ENCODE measurements at places on chromosomes 4 and X.

- peaks cover 22% of the 10 kb centered on the region for H3K4me1 ChIP-seq
- no peaks in the 10 kb centered on the region for H3K27me3 ChIP-seq
- no peaks in the 10 kb centered on the region for H3K36me3 ChIP-seq
- peak overlapping the region; percentile 63 for H3K4me3 ChIP-seq
- DNase-seq: peak; percentile 72
Measured at GRCh38 chrX:40266490-40267333, 169.0 kb upstream of the BCOR start.

- H3K27ac ChIP-seq: no peak overlapping the region
- no peaks in the 10 kb centered on the region for H3K27me3 ChIP-seq
- peak; percentile 40 for DNase-seq
- no peak overlapping the region for H3K4me3 ChIP-seq
- no peaks in the 10 kb centered on the region for H3K4me1 ChIP-seq
- no peaks in the 10 kb centered on the region for H3K36me3 ChIP-seq
Measured at GRCh38 chr4:104064646-104065577, 345.1 kb upstream of the TACR3 start.

GRCh38 chrX:819684-820083, 189.1 kb downstream of the SHOX start:
- no peak overlapping the region for H3K27ac ChIP-seq
- no peaks in the 10 kb centered on the region for H3K27me3 ChIP-seq
- no peaks in the 10 kb centered on the region for H3K36me3 ChIP-seq

GRCh38 chr4:140603286-140603685, 34.5 kb upstream of the UCP1 start:
- H3K4me3 ChIP-seq: no peak overlapping the region
- DNase-seq: no peak
- no peak overlapping the region for H3K27ac ChIP-seq
- no peaks in the 10 kb centered on the region for H3K36me3 ChIP-seq
- no peaks in the 10 kb centered on the region for H3K27me3 ChIP-seq

DNA sequence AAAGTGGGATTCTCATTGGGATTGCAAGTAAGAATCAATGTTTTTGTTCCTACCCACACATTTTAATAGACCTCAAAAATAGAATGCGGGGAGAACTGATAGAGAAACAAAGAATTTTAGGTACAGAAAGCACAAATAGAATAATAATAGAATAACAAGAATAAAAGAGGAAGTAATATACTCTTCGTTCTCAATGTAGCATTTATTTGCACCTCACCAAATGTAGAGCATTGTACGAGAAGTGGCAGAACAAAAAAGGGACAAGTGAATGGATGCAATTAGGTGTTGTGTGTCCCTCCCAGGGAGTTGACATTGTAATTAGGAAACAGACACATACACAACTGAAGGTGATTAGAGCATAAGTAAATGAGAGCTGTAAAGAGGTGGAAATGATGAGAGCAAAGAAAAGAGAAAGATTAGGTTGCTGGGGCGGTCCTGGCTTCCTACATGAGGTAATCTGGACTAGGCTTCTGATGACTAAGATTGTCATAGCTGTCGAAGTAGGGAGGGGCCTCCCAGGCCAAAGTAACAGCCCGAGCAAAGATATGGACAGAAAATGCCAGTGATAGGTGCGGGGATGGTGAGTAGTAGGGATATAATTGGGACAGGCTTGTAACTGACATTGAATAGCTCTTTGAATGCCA, 10.4 kb downstream of the RAB9A start:
- peaks cover 36% of the 10 kb centered on the region for H3K4me1 ChIP-seq
- H3K4me3 ChIP-seq: no peak overlapping the region
- no peak for DNase-seq
- H3K27me3 ChIP-seq: no peaks in the 10 kb centered on the region

DNA sequence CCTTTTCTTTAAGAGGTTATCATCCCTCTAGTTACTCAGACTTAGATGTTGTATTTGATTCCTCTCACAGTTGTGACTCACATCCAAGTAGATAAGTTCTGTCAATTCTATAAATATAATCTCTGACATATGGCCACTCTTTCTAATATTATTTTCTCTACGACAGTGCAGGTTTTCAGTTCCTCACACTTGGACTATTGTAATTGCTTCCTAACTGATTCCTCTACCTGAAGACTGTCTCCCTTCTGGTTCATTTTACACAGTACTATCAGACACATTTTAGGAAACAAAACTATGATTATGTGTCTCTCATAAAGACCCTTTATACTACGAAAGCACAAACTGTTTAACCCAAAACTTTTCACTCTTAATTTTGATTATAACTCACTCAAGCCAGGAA, 31.3 kb upstream of the GNRHR start:
- H3K4me3 ChIP-seq: no peak overlapping the region
- H3K27me3 ChIP-seq: no peaks in the 10 kb centered on the region
- no peaks in the 10 kb centered on the region for H3K36me3 ChIP-seq
- no peak overlapping the region for H3K27ac ChIP-seq
- H3K4me1 ChIP-seq: no peaks in the 10 kb centered on the region

DNA sequence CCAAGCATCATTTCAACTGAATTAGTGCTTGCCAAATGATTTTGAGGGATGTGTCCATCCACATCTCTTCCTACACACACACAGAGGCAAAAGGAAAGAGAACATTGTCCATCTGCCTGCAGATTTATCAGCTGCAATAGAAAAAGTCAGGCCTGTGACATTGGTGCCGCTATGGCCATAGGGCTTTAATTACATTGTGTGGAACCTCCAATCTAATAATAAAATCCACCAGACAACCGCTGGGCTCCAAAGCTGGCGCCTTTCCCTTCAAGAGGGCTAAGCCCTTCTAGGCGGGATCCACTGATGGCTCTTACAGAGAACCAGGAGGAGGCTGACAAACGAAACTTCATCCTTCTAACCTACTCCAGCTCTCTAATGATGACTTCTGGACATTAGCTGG, 60.6 kb downstream of the PHOX2B start:
- H3K4me1 ChIP-seq: no peaks in the 10 kb centered on the region
- peaks cover 99% of the 10 kb centered on the region for H3K36me3 ChIP-seq
- no peaks in the 10 kb centered on the region for H3K27me3 ChIP-seq

DNA sequence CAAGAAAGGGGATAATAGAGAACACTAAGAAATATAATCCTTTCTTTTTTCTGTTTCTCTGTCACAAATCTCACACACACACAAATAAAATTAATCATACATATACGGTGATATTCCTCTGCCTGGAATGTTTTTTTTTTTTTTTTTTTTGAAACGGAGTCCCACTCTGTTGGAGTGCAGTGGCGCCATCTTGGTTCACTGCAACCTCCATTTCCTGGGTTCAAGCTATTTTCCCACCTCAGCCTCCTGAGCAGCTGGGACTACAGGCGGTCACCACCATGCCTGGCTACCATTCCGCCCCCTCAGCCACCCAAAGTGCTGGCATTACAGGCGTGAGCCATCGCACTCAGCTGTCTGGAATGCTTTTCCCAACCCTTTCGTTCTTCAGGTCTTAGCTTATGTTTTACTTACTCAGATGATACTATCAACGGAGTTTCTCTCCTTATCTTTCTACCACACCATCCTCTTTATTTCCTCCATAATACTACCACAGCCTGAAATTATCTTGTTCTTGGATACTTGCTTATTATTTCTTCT, 69.3 kb downstream of the ANKRD17 start:
- DNase-seq: no peak
- no peaks in the 10 kb centered on the region for H3K27me3 ChIP-seq
- H3K27ac ChIP-seq: no peak overlapping the region
- no peaks in the 10 kb centered on the region for H3K36me3 ChIP-seq
- H3K4me1 ChIP-seq: peaks cover 6% of the 10 kb centered on the region

GRCh38 chrX:153244767-153245166, 65.7 kb downstream of the MAGEA1 start:
- H3K27ac ChIP-seq: no peak overlapping the region
- no peaks in the 10 kb centered on the region for H3K36me3 ChIP-seq
- H3K4me3 ChIP-seq: no peak overlapping the region
- no peak for DNase-seq

DNA sequence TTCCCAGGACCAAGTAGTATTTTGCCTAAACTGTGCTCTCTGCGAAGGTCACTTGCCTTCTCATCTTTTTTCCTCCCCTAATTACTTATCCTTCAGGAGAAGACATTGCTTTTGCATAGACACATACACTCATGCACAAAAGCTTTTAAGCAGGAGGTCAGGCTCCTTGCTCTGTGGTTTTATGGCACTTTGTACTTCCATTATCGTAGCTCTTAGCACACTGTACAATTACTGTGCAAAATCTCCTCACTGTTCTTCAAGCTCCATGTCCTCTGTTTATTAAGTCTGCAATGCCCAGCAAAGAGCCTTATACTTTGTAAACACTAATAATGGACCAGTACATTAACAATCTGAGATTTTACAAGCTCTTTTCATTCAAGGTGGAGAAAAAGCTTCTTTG, 188.4 kb upstream of the GNPDA2 start:
- no peak overlapping the region for H3K27ac ChIP-seq
- no peaks in the 10 kb centered on the region for H3K4me1 ChIP-seq
- no peaks in the 10 kb centered on the region for H3K27me3 ChIP-seq
- H3K36me3 ChIP-seq: no peaks in the 10 kb centered on the region

DNA sequence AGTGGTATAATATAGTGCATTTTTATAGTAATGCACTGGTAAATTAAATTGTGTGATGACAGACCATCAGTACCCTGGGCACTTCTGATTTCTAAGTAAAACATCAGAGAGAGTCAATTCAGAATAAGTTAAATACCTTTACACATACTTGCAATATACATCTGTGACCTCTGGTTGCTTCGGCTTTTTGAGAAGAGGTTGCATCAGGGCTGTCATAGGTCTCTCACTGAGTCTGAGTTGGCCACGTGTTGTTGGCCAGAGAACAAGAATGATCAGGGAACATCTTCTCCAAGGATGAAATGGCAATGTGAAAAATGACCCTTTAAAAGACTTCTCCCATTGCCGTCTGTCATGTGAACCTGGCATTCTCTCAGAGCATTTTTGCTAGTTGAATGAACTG, 36.9 kb upstream of the PUDP start:
- H3K27ac ChIP-seq: no peak overlapping the region
- no peaks in the 10 kb centered on the region for H3K36me3 ChIP-seq

Measured in lower lobe of right lung (tissue), 2 donors.